Vein endothelial cell (primary cell): ENCODE measurements at places on chromosomes 5 and 9. TPM values are rescaled to one million over a fixed set of nuclear protein-coding genes. Genes with fewer than 3 reads are reported as not detected.

The PCDHB3 gene
- 0.57 and 0.65 TPM in 2 replicates for total RNA-seq

The KIF4B gene
- total RNA-seq = 0.33 and 0.48 TPM in 2 replicates

The NPR2 gene
- 5.6 and 5.8 TPM in 2 replicates for total RNA-seq

The IRX4 gene
- total RNA-seq = not detected in 2 replicates

The SLC25A2 gene
- total RNA-seq = 0.48 TPM in 1 of 2 replicates, not detected in the other

The KIF24 gene
- 2.0 and 3.7 TPM in 2 replicates for total RNA-seq

The INSYN2B gene
- 26.1 and 52.3 TPM in 2 replicates for total RNA-seq

The ARID3C gene
- total RNA-seq = 0.33 TPM in 1 of 2 replicates, not detected in the other

The ASPN gene
- not detected in 2 replicates for total RNA-seq

The PCDHGB1 gene
- 0.96 and 2.3 TPM in 2 replicates for total RNA-seq

The HTR1A gene
- total RNA-seq = not detected in 2 replicates

The GPR150 gene
- total RNA-seq = 0.29 and 0.33 TPM in 2 replicates

The LMX1B gene
- not detected in 2 replicates for total RNA-seq

The OR1L1 gene
- not detected in 2 replicates for total RNA-seq

The SERINC5 gene
- 14.7 and 15.0 TPM in 2 replicates for total RNA-seq

The MRPS27 gene
- 110 and 111 TPM in 2 replicates for total RNA-seq
